ENCODE measurements at places on chromosomes 5 and 9. TPM values are rescaled to one million over a fixed set of nuclear protein-coding genes. Genes with fewer than 3 reads are reported as not detected.

The PRRC1 gene
- total RNA-seq, result 82.9 TPM

The ADAMTS13 gene
- total RNA-seq, result 3.0 TPM

The SAPCD2 gene
- total RNA-seq, result 13.6 TPM

The MPDZ gene
- 128 TPM for total RNA-seq

The SLC25A2 gene
- total RNA-seq, result 0.16 TPM

The IRF1 gene
- 17.6 TPM for total RNA-seq
